ENCODE measurements at places on chromosomes 12 and 14.

DNA sequence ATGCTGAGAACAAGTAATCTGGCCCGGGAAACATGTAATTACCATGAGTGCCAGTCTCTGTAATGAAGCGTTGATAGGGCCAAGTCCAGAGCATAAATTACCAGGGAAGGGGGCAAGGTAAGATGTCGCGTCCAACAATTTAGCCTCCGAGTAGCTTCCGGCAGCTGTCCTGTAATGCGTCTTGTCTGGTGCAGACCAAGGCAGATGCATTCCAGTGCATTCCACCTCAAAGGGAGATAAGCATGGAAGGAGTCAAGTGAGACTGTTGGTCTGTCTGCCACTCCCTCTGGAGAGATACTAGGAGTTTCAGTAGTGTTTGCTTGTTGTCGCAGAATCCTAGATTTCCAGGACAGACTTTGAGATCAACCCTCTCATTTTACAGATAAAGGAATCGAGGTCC lies 218.3 kb downstream of the AACS start:
- DNase-seq, result no peak

GRCh38 chr12:50192908-50193307 lies 25.7 kb upstream of the CERS5 start:
- DNase-seq, result no peak

GRCh38 chr14:75933712-75934296 lies 48.0 kb downstream of the TGFB3 start:
- no peak for DNase-seq

- DNase-seq, result no peak
These were observed 3.9 kb downstream of the SLC38A2 start for GRCh38 chr12:46368684-46369083.

- DNase-seq, result peak; percentile 3
These were observed 81.3 kb downstream of the PPHLN1 start for GRCh38 chr12:42407306-42407705.

DNA sequence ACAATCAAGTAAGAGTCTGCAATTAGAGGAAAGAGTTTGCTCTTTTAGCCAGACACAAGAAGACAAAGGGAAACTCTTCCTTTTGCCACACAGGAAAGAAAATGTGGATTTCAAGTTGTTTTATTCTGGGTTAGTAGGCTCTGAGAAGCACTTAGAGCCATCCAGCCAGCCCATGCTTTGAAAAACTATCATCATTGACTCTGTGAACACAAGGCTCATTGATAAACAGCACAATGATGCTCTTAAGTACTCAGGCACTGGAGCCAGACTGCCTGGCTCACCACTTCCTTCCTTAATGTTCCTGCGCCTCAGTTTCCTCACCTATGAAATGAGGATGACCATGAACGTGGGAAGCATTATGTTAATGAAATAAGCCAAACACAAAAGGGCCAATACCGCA lies 150.2 kb upstream of the EEA1 start:
- no peak for DNase-seq

GRCh38 chr14:94111276-94112095 lies 950 bp downstream of the IFI27 start:
- DNase-seq, result no peak

- no peak for DNase-seq
These were observed 82.9 kb downstream of the BCL2L14 start for GRCh38 chr12:12153596-12153995.

DNA sequence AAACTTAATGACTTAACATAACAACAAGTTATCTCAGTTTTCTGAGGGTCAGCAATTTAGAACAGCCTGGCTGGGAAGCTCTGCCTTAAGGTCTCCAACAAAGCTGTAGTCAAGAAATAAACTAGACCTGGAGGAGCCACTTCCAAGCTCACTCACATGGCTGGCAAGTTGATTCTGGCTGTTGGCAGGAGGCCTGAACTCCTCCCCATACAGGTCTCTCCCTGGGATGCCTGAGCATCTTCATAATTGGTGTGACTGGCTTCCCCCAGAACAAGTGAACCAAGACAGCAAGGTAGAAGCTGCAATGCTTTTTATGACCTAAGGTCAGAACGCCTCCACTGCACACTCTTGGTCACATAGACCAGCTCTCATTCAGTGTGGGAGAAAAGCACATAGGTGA lies 128.3 kb downstream of the SAMD4A start:
- DNase-seq, result no peak

DNA sequence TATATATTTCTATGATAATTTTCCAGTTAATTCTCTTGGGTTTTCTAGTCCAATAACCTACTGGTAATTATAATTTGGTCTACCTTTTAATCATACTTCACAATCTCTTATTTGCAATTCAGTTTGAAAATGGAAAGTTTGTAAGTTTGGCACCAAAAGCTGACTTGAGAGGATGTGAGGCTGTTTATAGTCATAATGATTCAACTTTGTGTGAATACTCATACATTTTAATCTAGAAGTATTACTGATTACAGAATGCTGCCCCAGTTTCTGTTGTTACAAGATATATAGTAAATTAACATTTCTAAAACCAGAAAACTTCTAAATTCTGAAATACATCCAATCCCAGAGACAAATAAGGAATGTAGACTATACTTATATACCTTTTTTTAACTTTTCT lies 158.2 kb downstream of the SLC38A4 start:
- no peak for DNase-seq
